ENCODE measurements at places on chromosomes 16 and 17.

GRCh38 chr16:35207059-35207999, 1747.9 kb downstream of the TP53TG3F start:
- DNase-seq = no peak

DNA sequence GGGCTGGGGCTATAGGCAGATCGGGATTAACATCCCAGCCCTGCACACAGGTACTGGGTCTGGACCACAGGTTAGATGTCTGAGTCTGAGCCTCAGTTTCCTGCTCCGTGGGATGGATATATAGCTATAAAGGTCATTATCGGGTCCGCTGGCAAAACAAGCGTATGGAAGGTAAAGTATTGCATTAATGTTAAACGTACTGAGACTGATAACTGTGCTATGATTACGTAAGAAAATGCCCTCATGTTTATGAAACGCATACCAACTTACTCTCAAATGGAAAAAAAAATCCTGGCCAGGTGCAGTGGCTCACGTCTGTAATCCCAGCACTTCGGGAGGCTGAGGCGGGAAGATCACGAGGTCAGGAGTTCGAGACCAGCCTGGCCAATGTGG, 135.2 kb downstream of the CCDC182 start:
- DNase-seq = no peak

DNA sequence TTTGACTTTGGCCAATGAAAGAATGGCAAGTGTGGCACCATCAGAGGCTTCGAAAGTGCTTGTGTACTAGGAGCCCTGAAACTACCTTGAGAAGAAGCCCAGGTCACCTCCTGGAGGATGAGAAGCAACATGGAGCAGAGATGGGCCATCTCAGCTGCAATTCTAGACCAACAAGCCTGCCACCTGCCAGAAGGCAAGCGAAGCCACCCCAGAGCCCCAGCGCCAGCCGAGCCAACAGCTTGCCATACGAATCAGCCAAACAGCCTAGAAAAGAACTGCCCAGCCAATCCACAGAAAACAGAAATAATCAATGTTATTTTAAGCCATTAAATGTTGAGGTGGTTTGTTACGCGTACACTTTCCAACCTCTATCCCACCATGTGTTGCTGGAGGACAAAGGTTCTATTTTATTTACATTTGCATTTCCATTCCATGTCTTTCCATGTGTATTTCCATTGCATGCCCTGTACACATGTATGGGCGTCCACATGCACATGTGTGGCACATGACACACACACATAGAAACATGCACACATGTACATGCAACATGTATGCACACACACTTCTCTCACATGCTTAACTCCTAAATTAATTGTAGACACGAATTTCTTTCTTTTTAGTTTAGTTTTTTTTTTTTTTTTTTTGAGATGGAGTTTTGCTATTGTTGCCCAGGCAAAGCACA, 144.3 kb upstream of the TNRC6C start:
- DNase-seq = no peak

GRCh38 chr17:27339836-27340550, 46.1 kb downstream of the WSB1 start:
- DNase-seq = no peak

GRCh38 chr16:1049976-1050247, 22.6 kb upstream of the SSTR5 start:
- no peak for DNase-seq

DNA sequence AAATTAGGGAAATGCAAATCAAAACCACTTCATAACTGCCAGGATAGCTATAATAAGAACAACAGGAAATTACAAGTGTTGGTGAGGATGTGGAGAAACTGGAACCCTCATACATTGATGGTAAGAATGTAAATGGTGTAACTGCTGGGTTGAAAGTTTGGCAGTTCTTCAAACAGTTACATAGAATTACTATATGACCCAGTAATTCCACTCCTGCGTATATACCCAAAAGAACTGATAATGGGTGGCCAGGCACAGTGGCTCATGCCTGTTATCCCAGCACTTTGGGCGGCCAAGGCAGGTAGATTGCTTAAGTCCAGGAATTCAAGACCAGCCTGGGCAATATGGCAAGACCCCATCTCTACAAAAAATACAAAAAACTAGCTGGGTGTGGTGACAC, 4.5 kb upstream of the CMTM4 start:
- no peak for DNase-seq

- no peak for DNase-seq
These were observed 260.2 kb upstream of the N4BP1 start for GRCh38 chr16:48870141-48870540.

- DNase-seq = no peak
These were observed 169.1 kb downstream of the GSG1L start for GRCh38 chr16:27894386-27894785.

DNA sequence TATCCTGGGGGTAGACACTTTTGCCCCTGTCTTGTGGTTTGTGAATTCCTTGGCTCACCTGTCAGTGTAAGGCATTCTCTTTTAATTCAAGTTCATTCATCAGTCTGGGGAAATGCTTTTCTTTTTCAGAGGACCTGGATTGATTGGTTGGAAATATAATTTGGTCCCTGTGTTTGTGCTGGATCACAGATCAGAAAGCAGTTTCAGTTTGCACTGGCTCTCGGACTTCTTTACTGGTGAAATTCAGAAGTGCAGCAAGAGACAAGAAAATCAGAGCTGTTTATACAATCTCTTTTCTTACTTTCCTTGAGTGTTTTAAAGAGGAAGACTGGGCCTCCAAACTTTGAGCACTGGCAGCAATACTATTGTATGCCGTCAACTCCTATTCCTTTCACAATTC, 161.8 kb upstream of the KCNJ16 start:
- no peak for DNase-seq

- no peak for DNase-seq
These were observed 36.8 kb downstream of the RPGRIP1L start for GRCh38 chr16:53666786-53667415.

DNA sequence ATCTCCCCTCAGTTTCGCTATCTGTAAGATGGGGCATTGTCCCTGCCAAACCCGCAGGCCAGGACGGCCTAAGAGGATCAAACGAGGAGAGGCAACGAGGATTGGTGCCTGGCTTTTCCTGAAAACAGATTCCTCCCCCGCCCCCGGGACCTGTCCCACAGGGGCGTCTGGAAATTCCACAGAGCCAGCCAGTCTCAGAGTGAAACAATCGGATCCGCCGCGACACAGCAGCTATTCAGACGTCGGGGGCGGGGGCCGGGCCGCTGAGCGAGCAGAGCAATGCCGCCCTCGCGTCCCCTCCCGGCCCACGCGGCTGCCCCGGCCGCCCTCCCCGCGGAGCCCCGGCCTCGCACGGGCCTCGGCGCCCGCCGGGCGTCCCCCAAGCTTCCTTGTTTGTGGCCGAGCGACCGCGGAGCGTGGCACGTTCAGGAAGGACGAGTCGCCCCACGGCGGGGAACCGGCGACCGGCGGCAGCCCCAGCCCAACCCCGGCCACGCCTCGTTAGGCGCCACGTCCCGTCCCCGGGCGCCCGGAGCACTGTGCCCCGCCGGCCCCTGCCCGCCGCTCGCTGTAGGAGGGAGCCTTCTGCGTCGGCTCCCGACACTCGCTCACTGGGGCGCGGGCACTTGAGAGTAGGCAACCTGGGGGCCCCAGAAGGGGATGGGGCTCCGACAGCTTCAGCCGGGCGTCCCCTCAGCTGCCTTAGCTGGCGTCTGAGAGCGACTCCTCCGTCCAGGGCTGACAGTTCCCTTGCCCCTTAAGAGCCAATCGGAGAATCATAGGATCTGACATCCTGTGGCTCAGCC, 29.6 kb upstream of the PHOSPHO1 start:
- peak; percentile 24 for DNase-seq

DNA sequence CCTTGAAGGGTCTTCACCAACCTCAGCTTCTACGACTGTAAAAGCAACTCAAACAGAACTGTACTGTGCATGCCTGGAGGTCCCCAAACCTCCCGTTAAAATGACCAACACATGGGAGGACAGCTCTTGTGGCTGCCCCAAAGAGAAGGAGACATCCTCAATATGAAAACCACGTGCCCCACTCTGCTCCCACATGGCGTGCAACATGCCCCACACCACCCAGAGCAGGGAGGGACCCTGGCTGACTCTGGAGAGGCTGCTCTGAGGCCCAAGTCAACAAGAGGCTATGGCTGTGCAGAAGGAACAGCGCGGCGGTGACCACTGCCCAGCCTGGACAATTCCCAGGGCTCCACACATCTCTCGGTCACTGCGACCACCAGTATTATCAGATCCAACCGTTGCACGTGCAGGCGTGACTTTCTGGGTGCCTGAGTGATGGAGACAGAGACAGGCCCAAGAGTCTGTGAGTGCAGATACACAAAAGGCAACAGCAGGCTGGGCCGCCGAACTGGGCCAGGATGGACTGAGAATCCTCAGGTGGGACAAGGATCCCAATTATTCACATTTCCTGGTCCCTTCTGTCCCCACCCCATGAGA, 1.4 kb downstream of the PLD6 start:
- DNase-seq = no peak

- DNase-seq = peak; percentile 52
These were observed 1.7 kb downstream of the MYOCD start for GRCh38 chr17:12667299-12667958.

- DNase-seq = no peak
These were observed 1.8 kb downstream of the FAHD1 start for GRCh38 chr16:1828645-1829410.

DNA sequence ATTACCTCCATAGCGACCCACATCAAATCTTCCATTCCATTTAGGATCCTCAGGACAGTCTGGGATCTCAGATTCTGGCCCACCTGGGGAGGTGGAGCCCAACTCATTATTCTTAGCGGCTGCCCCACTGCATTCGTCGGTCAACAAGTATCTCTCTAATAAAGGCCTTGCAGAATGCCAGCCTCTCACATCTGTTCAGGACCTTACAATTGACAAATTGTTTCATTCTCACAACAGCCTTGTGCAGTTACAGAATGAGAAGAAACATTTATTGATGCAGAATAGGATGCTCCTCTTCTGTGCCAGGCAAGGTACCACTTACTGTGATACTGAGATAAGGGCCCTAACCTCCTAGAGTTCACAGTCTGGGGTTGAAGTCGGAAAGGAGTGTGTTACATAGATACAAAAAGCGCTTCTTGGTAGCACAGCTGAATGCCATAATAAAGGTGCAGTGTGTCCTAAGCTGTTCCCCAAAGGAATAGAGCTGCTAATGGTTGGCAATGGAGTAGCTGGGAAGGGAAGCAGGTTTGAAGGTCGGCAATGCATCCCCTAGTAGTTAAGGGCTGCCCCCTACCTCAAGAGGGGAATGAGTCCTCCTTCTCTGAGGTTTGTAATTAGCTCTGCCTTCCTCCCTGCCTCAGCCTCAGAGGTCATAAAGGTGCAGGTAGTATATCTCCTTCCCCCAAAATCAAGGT, 2.3 kb upstream of the MPP2 start:
- no peak for DNase-seq

GRCh38 chr17:6948562-6948961, 47.3 kb upstream of the ALOX12 start:
- DNase-seq = no peak

DNA sequence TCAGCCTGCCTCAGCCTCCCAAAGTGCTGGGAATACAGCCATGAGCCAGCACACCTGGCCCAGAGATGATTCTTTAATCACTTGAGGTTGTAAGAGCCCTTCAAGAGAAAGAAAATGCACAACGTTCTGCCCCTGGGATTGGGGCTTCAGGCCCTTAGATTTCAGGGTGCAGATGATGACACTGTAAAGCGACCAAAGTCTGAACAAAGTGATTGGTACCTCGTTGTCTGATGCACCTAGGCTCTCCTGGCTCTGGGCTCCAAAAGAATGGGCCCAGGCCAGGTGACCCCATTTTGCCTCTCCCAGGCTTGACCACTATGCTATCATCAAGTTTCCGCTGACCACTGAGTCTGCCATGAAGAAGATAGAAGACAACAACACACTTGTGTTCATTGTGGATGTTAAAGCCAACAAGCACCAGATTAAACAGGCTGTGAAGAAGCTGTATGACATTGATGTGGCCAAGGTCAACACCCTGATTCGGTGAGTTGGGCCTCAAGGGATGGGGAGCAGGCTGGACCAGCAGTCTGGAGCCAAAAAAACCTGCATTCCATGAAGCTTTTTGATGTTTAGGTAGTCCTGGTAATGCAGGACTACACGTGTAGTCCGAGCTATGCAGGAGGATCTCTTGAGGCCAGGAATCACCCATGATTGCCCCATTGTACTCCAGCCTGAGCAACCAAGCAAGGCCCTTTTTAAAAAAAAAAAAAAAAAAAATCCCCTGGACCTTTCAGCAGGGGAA, 2.8 kb downstream of the RPL23A start:
- no peak for DNase-seq

GRCh38 chr17:57377094-57377493, 120.8 kb downstream of the MSI2 start:
- no peak for DNase-seq

GRCh38 chr16:86224126-86224525, 286.2 kb upstream of the FOXF1 start:
- no peak for DNase-seq

GRCh38 chr16:69827524-69827923, 65.4 kb downstream of the WWP2 start:
- no peak for DNase-seq

DNA sequence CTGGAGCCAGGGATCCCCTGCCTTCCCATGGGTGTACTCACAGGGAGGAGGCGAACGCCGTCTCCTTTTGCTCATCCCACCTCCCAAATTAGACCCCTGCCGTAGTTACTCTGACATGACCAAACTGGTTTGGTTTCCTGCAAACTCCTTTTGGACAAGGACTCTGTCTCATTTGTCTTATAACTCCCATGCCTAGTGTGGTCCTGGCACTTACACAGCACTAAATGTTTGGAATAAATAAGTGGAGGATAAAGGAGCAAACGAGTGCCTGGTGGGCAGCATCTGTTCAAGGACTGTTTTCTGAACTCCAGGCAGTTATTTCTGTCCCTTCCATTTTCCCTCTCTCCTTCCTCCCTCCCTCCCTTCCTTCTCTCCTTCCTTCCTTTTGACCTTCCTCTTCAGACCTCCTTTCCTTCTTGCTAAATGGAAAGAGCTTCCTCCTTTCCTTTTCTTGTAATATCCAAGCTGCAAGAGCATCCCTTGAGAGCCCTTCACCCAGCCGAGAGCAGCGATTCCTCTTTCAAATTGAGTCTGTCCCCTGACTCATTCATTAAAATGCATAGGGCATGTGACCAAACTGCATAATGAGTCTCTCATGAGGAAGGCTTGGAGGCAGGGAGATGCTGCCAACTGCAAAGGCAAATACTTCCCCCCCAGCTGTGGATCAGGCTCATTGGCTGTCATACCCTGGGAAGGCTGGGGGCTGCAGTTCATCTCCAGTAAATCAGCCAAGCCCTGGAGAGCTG, 36.8 kb downstream of the CHD9 start:
- peak; percentile 76 for DNase-seq
